ENCODE measurements at places on chromosomes 4 and X.

GRCh38 chrX:5807181-5807580, 421.5 kb downstream of the NLGN4X start:
- no peak for DNase-seq

DNA sequence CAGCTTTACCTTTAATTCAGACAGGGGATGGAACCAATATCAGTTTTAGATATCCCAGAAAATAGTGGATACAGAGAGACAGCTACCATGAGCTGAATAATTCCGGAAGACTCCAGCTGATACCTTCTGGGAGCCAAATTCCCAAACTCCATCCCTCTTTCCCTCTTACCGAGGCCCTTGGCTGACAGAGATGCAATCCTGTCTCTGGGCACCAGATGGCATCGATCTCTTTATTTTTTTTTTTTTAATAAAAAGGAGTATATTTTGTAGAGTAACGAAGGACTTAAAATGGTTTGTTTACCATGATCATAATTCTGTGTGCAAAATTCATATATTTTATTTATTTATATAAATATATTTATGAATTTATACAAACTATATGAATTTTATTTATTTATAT, 31.0 kb downstream of the RAB40A start:
- no peak for DNase-seq

- DNase-seq, result no peak
Observed at GRCh38 chrX:139077281-139078250, 366.0 kb upstream of the FGF13 start.

DNA sequence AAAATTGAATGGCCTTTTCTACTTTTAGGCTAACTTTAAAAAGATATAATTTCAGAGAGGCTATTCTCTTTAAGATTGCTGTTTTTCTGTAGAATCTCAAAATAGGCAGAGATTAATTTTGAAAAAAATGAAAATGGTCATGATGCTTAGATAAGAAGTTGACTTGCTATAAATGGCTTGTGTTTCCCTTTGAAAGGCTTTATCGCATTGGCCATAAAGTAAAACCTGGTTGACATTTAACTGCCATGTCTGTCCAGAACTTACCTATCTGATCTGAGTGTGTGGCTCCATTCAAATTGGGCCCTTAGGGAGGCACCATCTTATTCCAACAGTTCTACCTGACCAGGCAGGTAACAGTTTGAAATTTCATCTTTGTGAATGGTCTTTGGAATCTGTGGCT, 56.1 kb downstream of the AFF2 start:
- DNase-seq, result no peak

DNA sequence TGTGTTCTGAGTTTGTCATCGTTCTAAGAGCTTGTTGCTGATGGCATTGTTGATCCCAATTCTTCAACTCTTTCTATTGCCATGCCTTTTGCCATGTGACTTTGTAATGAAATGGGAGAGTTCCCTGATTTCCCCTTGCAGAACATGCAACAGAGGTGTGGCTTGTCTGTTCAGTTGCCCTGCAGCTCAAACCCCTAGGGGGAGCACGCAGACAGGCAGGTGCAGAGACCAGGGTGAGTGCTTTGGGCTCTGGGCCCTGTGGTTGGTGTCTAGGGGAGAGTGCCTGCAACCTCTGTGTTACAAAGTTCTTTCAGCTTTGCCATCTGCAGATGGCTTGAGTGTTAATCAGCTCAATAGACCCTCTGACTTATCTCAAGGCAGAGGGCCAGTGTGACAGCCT, 332.7 kb downstream of the MID1IP1 start:
- DNase-seq, result no peak

GRCh38 chrX:63585936-63586335, 199.1 kb downstream of the ARHGEF9 start:
- no peak for DNase-seq

- no peak for DNase-seq
Observed at GRCh38 chrX:103399744-103400143, 23.4 kb downstream of the BEX3 start.

GRCh38 chr4:14575919-14576318, 426.4 kb upstream of the CPEB2 start:
- no peak for DNase-seq

DNA sequence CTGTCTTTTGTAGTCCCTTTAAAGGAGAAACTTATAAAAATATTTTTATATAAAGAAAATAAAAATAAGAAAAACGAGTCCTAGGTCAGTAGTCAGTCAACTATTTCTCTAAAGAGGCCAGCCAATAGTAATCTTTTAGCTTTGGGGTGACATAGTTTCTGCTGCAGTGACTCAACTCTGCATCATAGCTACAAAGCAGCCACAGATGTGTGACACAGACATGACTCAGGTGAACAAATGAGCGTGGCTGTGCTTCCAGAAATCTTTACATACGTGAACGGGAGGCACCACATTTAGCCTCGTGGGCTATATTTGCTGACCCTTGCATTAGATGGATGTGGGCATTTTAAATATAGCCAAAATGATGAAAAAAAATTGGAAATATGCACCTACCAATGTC, 1862.5 kb upstream of the TENM3 start:
- DNase-seq, result no peak

GRCh38 chr4:42654631-42655268, 2.2 kb downstream of the ATP8A1 start:
- no peak for DNase-seq

DNA sequence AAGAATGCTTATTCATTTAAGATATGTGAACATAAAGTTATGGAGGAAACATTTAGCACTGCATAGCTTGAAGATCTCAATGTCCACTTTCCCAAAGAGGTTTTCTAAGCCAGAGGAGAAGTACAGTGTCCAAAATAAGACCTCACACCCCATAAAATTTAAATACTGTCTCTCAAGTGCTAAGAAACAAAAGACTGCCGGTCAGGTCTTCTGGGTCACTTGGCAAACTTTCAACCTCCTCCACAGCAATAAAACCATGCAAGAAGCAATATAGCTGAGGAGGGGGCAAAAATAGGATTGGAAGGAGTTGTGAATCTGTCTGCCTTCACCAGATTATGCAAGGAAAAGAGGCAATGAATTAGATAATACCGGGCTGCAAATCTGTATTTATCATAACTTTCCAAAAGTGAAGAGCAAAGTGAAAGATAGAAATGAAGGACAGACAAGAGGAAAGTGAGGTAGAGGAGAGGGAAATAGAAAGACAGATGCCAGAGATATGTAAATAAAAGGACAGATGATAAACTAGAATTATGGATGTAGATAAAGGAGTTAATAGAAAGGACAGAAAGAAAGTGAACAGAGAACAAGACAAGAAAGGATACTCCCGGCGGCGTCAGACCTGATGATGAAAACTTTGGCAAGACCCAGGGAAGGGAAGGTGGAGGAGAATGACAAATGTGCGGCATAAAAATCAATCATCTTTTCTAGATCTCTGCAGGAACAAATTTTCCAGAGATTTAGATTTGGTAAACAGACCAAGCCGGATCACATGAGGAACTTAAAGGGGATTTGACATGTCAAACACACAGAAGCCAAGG, 152.7 kb upstream of the FAM241A start:
- no peak for DNase-seq

DNA sequence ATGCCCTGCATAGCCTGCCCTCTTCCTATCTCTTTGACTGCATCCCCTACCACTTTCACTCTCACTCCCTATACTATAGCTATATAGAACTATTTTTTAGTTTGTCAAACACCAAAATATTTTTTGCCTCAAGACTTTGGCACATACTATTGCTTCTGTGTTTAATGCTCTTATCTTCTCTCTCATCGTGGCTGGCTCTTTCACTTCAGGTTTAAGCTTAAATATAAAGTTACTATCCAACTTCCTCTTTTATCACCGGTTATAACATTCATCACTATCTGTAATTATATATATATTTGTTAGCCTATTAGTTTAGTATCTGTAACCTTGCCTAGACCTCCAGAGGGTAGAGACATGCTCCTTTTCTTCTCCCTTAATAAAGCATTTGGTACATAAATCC, 11.5 kb upstream of the HMGB2 start:
- no peak for DNase-seq

DNA sequence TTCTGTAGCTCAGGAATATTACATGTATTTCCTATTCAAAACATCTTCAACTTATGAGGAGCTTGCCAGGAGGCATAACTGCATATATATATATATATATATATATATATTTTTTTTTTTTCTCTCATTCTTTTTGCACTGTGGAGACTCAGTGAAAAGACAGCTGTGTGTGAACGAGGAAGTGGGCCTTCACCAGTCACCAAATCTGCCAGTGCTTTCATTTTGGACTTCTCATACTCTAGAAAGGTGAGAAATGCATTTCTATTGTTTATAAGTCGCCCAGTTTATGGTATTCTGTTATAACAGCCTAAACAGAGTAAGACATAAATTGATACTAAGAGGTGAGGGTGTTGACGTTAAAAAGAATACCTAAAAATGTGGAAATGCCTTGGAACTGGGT, 710.6 kb downstream of the TRAM1L1 start:
- DNase-seq, result no peak

DNA sequence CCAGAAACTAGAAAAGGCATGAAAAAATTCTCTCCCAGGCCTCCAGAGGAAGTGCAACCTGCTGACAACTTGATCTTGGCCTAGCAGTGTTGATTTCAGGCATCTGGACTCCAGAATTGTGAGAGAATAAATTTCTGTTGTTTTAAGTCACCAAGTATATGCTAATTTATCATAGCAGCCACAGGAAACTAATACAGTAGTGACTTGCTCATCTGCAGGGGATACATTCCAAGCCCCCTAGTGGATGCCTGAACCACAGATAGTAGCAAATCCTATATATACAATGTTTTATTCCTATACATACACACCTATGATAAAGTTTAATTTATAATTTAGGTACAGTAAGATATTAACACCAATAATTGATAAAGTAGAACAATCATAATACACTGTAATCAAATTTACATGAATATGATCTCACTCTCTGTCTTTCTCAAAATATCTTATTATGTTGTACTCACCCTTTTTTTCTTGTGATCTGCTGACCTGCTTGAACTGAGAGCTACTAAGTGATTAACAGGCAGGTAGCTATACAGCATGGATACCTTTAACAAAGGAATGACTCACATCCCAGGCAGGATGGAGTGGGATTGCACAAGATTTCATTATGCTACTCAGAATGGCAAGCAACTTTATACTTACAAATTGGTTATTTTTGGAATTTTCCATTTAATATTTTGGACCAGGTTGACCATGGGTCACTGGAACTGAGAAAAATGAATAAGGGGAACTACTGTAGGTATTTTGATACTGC, 501.1 kb downstream of the KCNIP4 start:
- DNase-seq, result no peak

DNA sequence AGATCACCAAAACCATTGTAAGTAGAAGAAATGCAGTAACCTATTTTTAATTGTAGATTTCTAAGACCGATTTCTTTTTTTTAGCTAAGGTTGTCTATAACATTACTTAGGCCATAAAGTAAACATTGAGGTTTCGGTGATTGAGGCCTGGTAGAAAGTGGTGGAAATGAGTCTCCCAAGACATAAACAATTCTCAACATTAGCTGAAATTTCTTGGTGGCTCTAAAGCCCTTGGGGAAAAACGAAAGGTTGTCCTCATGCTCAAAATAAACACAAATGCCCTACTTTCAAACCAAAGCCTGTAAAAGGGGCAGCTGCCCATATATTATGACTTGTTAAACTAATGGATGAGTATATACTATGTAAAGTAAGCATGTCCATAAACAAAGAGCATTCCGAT, 98.8 kb downstream of the SCFD2 start:
- DNase-seq, result no peak

GRCh38 chr4:161252520-161253141, 911.2 kb downstream of the FSTL5 start:
- no peak for DNase-seq

DNA sequence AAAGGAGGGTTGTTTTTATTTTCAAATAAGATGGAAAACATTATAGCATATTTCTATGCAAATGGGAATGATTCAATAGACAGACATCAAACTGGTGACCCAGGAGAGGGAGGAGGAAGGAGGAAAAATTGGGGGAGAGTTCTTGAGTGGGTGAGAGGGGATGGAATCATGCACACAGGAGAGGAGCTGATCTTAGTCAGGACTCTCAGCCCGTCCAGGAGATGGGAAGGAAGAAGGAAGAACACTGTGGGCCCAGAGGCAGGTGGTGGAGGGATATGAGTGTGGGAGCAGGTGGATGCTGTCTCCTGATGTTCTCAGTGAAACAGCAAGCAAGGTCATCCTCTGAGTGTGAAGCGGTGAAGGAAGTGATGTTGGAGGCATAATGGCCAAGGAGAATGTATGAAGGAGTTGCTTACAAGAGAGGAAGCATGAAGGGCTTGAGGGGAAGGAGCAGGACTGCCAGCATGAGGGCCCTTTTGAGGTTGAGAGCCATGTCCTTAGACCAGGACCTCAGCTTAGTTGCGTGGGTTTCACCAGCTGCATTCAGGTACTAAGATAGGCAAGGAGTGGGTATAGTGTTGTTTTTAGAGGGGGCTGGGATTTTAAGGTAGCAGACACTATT, 161.7 kb upstream of the NAP1L5 start:
- no peak for DNase-seq

DNA sequence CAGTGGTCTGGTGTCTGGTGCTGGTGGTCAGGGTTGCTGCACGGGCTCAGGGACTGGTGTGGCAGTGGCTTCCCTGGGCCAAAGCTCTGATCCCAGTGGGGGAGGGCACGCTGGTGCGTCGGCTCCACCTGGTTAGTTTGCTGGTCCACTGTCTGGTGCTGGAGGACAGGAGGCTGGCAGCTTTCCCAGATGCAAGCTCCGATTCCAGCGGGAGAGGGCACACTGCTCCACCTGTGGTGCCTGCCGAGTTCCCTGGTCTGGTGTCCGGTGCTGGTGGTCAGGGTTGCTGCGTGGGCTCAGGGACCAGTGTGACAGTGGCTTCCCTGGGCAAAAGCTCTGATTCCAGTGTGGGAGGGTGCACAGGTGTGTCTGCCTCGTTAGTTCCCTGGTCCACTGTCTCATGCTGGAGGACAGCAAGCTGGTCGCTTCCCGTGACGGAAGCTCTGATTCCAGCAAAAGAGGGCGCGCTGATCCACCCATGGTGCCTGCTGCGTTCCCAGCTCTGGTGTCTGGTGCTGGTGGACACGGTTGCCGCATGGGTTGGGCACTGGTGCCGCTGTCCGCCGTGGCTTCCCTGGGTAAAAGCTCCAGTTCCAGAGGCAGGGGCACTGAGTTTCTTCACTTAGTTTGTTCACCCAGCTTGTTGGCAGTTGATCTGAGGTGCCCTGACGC, 5.8 kb downstream of the VMA21 start:
- no peak for DNase-seq

- DNase-seq, result no peak
Observed at GRCh38 chrX:100418556-100418955, 8.5 kb upstream of the PCDH19 start.

GRCh38 chr4:82652062-82652461, 90.3 kb upstream of the TMEM150C start:
- no peak for DNase-seq

- no peak for DNase-seq
Observed at GRCh38 chr4:56234098-56234497, 153.2 kb downstream of the AASDH start.

DNA sequence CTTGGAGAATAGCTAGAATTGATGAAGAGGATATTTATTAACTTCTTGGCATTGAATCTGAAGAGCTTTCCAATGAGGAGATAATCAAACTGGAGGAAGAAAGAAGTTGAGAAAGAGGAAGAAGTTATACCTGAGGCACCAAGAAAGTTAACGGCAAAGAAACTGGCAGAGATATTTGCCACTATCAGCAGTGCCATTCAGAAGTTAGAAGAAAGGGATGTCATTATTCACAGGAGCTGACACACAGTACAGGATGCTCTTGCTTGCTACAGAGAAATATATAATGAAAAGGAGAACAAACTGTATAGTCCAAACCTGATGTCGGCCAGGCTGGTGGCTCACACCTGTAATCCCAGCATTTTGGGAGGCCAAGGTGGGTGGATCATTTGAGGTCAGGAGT, 64.5 kb downstream of the MCUB start:
- no peak for DNase-seq
